GF-D8 (cell line): ENCODE measurements at places on chromosomes 3 and 15.

- DNase-seq: no peak
Measured at GRCh38 chr3:60090548-60090947, 1040.7 kb upstream of the CFAP20DC start.

DNA sequence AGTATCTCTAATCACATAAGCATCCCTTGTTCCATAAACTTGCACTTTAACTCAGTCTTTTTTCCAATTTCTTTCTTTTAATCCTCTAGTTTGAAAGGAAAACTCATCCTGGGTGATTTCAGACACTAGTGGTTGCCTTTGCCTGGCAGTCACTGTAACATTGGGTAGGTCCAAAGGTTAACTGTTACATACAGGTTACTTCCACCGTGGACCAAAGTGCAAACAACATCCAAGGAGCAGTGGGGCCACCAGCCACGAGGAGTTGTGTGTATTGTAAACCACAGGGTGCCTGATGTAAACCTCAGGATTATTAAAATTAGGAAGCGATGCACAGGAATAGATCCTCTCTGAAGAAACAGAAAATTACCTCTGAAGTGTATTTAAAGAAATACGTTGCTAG is 75.0 kb downstream of the HCN4 start:
- no peak for DNase-seq

- DNase-seq: no peak
Measured at GRCh38 chr15:59968314-59968713, 35.8 kb upstream of the FOXB1 start.

- no peak for DNase-seq
Measured at GRCh38 chr3:132660811-132661070, 612 bp downstream of the UBA5 start.

DNA sequence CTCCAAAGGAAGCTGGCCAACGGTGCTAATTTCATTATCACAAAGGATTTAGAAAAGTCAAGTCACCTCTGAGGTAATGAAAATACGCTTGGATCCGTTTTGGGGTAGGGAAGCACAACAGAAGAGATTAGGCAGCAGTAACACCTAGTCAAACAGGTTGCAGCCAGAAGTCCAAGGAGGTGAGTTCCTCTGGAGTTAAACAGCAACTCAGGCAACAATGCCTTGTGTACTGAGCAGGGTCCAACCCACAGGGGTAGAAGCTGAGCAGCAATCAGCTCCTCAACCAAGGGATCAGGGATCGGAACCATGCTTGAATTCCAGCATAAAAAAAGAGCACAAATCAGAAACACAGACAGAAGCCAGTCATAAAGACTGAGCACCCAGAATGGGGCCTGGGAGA is 88.1 kb upstream of the SPRED1 start:
- DNase-seq: no peak

DNA sequence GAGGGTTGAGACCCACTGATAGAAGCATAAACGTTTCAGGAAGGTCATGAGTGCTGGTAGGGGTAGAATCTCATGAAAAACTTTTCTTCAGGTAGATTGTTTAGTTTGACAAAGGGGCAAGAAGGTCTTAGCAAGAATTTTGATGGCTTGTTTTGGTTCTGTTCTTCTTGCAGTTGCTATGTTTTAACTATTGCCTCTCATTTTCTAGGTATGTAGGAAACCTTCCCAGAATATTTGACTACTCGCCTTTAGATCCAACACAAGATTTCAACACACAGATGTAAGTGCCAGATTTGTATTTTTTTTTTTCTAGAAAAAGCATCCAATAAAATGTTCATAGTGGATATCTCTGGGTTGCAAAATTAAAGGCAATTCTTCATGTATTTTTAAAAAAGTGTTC is 77.1 kb downstream of the USP13 start:
- DNase-seq: no peak

DNA sequence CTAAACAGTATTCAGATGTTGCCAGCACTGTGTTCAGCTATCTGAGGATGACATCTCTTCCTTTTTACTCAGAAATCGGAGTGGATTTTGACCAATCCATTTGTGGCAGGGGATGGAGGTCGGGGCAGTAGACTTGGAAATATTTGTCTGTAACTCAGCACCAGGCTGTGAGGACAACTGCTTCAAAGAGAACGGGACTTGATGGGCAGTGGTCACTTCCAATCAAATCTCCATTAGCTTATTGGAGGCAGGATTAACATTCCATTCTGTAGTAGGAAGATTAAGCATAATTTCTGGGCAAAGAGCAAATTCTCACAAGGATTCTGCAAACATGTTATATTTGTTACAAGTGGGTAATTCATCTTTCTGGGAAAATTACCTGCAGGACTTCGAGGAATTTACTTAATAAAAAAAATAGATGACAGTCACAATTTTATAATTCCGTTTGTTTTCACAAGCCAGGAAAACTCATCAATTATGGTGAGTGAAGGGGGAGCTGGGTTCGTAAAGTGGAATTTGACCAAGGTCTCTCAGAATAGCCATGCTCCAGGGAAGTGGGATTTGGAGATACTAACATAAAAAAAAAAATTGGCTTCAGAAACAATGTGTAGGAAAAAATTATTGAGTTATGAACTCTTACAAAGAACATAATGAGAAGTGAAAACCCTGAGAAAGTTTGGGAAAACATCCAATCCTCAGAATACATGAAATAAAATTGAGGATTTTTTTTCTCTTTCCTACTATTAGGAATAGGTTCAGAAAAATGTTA is 18.1 kb downstream of the CRABP1 start:
- no peak for DNase-seq

- DNase-seq: no peak
Measured at GRCh38 chr3:29612536-29612935, 331.7 kb downstream of the RBMS3 start.
